ENCODE measurements at places on chromosomes 11 and 22. TPM values are rescaled to one million over a fixed set of nuclear protein-coding genes. Genes with fewer than 3 reads are reported as not detected.

Gene OR4C46
- total RNA-seq, result not detected

Gene CAPN5
- 28.3 TPM for total RNA-seq

Gene CCDC87
- 0.44 TPM for total RNA-seq

Gene SLC22A25
- not detected for total RNA-seq

Gene TCN2
- 7.7 TPM for total RNA-seq

Gene CNTF
- 0.92 TPM for total RNA-seq

Gene CASP5
- total RNA-seq, result not detected

Gene PHF21A
- total RNA-seq, result 12.5 TPM

Gene MISFA
- total RNA-seq, result 0.31 TPM

Gene TH
- total RNA-seq, result not detected

Gene BIK
- total RNA-seq, result not detected

Gene SPDYC
- not detected for total RNA-seq

Data from aortic smooth muscle cell (primary cell).